ENCODE measurements at places on chromosomes 5 and 9. TPM values are rescaled to one million over a fixed set of nuclear protein-coding genes. Genes with fewer than 3 reads are reported as not detected.

RMI1 gene
- total RNA-seq, result 12.1 TPM

DNA sequence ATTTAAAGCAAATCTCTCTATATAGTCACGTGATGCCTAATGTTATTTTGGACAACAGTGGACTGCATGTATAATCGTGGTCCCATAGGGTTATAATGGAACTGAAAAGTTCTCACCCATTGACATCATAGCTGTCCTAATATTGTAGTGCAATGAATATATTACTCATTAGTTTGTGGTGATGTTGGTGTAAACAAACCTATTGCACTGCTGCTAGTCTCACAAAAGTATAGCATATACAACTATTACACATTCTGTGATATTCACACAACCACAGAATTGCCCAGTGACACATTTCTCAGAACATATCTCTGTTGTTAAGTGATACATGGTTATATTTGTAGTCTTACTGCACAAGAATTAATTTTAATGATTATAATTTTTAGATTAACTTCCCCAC is 37.7 kb downstream of the IPO11 start:
- DNase-seq, result no peak

CARD6 gene
- 17.1 TPM for total RNA-seq

GRCh38 chr9:27125936-27126335 is 16.9 kb downstream of the TEK start:
- DNase-seq, result no peak

GDNF gene
- not detected for total RNA-seq

GRCh38 chr5:32714836-32715235 is 3.7 kb downstream of the NPR3 start:
- DNase-seq, result no peak

- DNase-seq, result no peak
These were observed 171.4 kb upstream of the CDH10 start for GRCh38 chr5:24816206-24816605.

- no peak for DNase-seq
These were observed 1365.5 kb upstream of the CDH9 start for GRCh38 chr5:28403846-28404245.

RELL2 gene
- 4.4 TPM for total RNA-seq

C9orf153 gene
- 0.36 TPM for total RNA-seq
